ENCODE measurements at places on chromosomes 2 and 18.

- no peak for DNase-seq
Observed at GRCh38 chr18:62365420-62365819, 40.3 kb downstream of the TNFRSF11A start.

GRCh38 chr2:112155331-112156151 is 17.4 kb downstream of the FBLN7 start:
- DNase-seq, result no peak

- DNase-seq, result no peak
Observed at GRCh38 chr2:172582656-172583055, 26.8 kb downstream of the PDK1 start.

DNA sequence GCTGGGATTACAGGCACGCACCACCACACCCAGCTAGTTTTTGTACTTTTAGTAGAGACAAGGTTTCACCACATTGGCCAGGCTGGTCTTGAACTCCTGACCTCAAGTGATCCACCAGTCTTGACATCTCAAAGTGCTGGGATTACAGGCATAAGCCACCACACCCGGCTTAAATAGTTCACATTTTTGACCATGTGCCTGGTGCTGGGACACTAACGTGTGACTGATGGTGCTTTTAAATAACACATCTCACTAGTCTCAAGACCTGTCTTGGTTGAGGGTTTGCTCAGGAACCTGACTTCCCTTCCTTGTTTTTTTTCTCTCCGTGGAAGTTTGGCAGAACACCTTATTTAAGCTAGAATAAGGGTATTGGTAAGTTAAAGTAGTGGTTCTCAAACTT is 8.5 kb downstream of the FMNL2 start:
- DNase-seq, result no peak

- no peak for DNase-seq
Observed at GRCh38 chr2:105868060-105868459, 123.3 kb downstream of the NCK2 start.

GRCh38 chr18:58639751-58640427 is 11.0 kb upstream of the ALPK2 start:
- no peak for DNase-seq

GRCh38 chr2:131121464-131121863 is 16.3 kb downstream of the PLEKHB2 start:
- DNase-seq, result no peak

DNA sequence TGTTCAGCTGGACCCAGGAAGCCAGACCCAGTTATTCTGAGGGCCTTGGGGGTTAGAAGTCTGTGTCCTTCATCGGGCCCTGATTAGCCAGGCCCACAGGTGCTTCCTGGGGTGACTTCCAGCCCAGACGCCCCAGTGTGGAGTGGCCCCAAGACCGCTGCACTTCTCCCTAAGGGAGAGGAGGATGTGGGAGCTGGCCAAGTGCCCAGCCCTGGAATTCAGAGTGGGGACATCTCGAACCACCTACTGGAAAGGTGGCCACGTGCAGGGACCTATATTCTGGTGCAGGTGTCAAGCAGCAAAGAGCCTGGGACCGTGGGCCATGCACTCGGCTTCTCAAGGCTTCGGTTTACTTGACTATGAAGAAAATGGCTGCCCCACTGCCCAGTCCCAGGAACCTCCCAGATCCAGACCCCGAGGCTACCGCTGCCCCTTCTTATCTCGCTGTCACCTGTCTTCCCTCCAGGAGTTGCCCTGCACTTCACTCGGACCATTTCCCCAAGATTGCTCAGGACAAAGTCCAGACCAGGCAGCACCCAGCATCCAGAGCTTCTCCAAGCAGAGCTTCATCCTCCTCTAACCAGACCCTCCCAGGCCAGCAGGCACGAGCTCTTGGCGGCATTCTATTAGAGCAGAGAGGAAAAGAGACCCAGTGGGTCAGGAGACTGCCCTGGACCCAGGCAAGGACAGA is 142.8 kb upstream of the ID2 start:
- DNase-seq, result no peak

- DNase-seq, result no peak
Observed at GRCh38 chr2:239029958-239030357, 182.1 kb downstream of the TWIST2 start.

- no peak for DNase-seq
Observed at GRCh38 chr2:149568138-149568537, 19.4 kb downstream of the MMADHC start.

All from cardiac muscle cell (in vitro differentiated cells and primary cell).